ENCODE measurements at places on chromosomes 4 and X.

GRCh38 chr4:100114909-100115308 lies 75.4 kb downstream of the DDIT4L start:
- no peak for DNase-seq

- no peak for DNase-seq
Observed at GRCh38 chr4:55545151-55545550, 1.6 kb downstream of the CLOCK start.

DNA sequence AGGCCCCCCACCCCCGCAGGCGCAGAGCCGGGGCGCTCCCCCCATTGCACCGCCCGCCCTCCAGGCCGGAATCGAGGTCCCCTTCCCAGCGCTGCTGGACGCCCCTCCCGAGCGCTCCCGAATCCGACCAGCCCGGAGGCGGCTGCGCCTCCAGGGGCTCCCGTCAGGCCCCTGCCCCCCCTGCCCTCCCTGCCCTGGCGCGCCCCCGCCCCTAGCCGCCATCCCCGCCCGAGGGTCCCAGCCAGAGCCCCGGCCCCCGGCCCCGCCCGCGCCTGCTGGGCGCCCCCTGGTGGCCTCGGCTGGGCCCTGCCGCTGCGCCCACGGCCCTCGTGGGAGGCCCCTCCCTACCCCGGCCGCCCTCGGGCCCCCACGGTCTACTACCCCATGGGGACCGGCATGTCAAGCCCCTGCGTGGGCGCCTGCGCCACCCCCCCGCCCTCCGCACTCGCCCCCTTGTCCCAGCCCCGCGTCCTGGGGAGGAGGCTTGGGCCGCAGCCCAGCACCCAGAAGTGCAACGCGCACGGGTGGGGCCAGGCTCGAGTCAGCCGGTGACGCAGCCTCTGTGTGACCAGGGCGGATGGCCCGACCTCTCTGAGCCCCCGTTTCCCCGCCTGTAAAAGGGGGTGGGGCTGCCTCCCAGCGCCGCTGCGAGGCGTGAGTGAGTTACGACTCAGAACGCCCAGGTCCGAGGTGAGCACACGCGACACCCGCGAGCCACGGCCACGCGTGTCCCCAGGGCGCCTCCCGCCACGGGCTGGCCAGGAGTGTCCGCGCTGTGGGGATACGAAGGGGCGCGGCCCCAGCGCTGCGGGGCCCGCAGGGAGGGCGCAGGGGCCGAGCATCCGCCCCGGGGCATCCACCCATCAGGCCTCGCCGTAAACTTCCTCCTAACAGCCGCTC lies 104.9 kb downstream of the FAM53A start:
- peak; percentile 4 for DNase-seq

- DNase-seq = no peak
Observed at GRCh38 chr4:23856630-23857029, 33.2 kb downstream of the PPARGC1A start.

GRCh38 chrX:119871245-119871598 lies 311 bp downstream of the RNF113A start:
- DNase-seq = no peak

DNA sequence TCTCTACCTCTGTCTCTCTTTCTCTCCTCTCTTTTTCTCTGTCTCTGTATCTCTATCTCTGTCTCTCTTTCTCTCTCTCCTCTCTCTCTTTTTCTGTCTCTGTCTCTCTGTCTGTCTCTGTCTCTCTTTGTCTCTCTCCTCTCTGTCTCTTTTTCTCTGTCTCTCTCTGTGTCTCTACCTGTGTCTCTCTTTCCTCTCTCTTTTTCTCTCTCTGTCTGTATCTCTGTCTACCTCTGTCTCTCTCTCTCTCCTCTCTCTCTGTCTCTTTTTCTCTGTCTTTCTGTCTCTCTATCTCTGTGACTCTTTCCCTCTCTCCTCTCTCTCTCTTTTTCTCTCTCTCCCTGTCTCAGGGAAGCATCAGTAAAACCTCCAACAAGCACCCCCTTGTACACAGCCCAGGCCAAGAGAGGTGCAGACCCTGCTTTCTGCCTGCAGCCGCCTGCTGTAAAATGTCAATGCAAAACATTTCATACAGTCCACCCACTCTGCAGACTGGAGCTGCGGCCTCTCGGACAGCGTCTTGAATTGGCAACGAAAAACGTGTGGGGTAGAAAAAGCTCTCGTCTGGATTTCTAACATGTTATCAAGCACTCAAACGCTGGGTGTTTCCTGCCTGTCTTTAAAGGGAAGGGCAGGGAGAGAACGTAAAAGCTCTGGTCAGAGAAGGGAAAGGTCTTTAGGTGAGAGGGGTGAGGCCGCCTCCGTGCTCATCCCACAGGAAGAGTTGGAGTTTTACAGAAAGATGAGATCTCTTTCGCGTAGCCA lies 3.7 kb upstream of the SHOX start:
- DNase-seq = no peak

- DNase-seq = no peak
Observed at GRCh38 chrX:118286066-118286762, 59.7 kb upstream of the WDR44 start.

- DNase-seq = no peak
Observed at GRCh38 chr4:87366521-87367162, 24.3 kb downstream of the HSD17B11 start.

GRCh38 chr4:1018147-1019020 lies 7.0 kb downstream of the FGFRL1 start:
- DNase-seq = no peak

DNA sequence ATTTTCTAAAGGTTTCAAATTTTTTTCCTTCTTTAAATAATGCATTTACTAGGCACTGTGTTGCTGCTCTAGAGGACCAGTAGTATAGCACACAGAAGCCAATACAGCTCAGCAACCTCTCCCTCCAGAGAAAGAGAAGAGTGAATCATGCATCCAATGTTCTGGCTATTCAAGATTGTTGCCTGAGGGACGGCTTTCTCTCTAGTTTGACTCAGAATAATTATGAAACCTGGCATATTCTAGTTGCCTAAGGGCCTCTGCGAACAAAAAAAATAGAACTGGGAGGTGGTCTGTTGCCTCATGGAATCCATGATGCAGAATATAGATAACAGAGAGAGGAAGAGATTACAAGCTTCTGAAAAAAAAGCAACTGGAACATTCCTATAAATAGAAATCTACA lies 1233.3 kb upstream of the PABPC4L start:
- no peak for DNase-seq

GRCh38 chr4:107183155-107183774 lies 147.2 kb upstream of the DKK2 start:
- peak; percentile 34 for DNase-seq

DNA sequence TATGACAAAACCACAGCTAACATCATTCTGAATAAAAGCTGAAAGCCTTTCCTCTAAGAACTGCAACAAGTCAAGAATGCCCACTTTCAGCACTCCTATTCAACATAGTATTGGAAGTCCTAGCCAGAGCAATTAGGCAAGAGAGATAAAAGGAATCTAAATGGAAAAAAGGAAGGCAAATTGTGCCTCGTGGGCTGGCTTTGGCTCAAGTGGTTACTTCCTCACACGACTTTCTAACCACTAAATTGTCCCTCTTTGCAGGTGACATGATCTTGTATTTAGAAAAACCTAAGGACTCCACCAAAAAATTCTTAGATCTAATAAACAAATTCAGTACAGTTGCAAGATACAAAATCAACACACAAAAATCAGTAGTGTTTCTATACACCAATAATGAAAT lies 57.2 kb downstream of the SCML2 start:
- no peak for DNase-seq

GRCh38 chrX:45876206-45876605 lies 669.0 kb downstream of the ZNF674 start:
- DNase-seq = no peak

GRCh38 chrX:101217689-101218088 lies 1.9 kb upstream of the DRP2 start:
- no peak for DNase-seq

DNA sequence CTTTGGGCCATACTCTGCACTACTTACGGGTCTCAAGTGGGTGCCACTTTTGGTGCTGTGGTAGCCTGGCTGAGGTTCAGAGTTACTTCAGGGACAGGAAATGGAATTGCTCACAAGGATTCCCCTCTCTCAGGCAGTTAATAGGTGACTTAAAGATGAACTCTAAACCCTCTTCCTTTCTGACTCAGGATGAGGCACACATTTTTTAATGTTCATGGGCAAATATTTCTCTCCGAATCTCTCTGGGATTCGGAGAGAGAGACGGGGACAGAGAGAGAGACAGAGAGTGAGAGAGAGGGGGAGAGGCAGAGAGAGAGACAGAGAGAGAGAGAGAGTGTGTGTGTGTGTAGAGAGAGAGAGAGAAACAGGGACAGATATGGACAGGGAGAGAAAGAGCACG lies 79.8 kb downstream of the NYX start:
- DNase-seq = no peak

GRCh38 chr4:39054497-39054896 lies 7.5 kb upstream of the KLHL5 start:
- no peak for DNase-seq

GRCh38 chr4:38009949-38010348 lies 49.8 kb downstream of the PTTG2 start:
- no peak for DNase-seq

- DNase-seq = no peak
Observed at GRCh38 chr4:105451346-105451745, 22.5 kb downstream of the PPA2 start.

- peak; percentile 1 for DNase-seq
Observed at GRCh38 chr4:115537387-115537786, 424.0 kb upstream of the NDST4 start.

DNA sequence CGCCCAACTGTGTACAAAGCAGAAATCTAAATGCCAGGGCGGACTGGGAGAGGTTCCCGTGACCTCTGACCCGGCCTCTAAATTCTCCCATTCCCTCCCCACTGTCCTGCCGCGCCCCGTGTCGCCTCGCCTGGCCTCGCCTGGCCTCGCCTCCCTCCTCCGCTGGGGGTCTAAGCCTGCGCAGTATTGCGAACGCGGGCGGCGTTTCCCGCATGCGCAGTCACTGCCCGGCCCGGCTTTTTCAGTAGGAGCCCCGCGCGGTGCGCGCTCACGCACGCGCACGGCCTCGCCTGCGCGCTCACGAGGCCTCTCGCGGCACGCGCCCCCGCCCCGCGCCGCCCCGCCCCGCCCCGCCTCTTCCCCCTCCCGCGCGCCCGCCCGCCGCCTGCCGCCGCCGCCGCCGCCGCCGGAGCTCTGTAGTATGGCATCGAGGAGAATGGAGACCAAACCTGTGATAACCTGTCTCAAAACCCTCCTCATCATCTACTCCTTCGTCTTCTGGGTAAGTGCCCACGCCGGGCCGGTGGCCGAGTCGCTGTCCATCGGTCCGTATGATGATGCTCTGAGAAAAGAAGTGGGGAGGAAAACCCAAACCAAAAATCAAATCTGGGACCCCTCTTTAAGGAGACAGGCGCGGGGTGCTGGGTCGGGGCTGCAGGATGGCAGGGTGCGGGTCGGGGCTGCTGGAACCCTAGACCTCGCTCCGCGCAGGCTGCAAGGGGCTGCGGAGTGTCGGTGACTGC lies at the start of gene TSPAN7:
Gene TSPAN7 (plus strand): TSS at position 417 of the 743 bp plus-strand sequence. CDS start 5 bp downstream, at position 422.
- DNase-seq = peak; percentile 20

DNA sequence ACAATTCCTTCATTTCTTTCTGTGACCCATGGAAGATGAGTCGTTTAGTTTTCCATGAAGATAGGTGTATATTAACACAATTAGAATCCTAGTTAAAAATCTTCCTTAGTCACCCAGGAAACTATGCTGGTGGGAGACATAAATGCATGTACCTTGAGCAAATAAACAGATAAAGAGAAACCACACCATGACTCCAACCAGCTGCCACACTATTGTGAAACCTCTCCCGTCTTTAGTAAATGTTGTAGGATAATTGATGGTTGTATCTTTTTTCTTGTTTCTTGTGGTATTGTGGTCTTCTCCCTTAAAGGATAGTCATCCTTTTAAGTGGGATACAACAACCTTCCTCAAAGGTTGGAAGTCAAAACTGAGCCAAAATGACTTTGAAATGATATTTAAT lies 103.8 kb upstream of the LEF1 start:
- DNase-seq = peak; percentile 16

GRCh38 chrX:23756165-23756564 lies 13.1 kb upstream of the ACOT9 start:
- DNase-seq = no peak

GRCh38 chr4:22240814-22241213 lies 275.1 kb downstream of the ADGRA3 start:
- DNase-seq = no peak

GRCh38 chr4:113371111-113371510 lies 321.7 kb downstream of the ANK2 start:
- no peak for DNase-seq

DNA sequence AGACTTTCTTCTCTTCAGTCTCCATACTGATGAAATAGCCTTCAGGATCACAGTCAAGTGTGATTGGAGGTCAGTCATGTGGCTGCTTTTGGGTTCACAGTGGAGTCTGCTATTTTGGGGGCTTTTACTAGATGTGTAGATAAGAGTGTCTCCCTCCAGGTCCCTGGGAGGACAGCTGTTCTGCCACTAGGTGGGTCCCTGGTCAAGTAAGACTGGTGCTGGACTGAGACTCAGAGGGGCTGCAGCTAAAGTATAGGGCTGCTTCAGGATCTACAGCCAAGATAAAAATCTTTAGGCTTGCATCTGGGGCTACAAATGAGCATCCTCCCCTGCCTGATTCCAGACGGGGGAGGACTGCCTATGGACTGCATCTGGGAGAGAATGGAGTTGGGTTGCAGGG lies 200.7 kb upstream of the ANKRD50 start:
- no peak for DNase-seq

DNA sequence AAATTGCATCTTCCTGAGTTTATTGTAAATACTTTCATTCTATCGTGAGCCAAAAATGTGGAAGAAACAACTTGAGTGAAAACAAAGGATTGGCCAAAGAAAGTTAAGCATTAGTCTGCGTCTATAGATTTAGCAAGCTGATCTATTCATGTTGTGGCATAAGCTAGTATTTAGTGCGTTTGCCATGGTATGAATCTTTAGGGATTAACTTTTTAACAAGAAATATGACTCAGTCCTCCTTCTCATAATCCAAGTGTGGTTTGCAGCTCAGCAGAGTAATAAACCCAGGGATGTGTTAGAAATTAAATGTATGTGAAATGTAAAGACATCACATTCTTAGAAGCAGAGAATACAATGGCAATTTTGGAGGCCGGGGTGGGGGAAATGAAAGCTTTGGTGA lies 1110.9 kb downstream of the NLGN4X start:
- peak; percentile 23 for DNase-seq

DNA sequence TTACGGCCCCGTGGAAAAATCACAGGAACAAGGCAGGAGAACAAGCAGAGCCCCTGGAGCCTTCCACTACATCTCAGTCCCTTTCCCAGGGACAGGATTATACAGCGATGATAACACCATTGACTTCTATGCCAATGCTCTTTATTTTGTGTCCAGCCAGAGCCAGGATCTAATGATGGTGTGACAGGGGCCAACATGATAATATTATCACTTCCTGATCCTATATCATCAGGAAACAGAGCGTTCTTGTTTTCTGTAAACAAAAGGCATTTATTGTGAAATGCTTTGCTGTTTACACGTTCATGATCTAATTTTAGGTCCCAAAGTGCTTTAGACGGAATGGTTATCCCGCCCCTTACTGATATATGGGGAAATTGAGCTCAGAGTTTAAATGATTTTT lies 12.8 kb downstream of the TMPRSS11E start:
- no peak for DNase-seq

DNA sequence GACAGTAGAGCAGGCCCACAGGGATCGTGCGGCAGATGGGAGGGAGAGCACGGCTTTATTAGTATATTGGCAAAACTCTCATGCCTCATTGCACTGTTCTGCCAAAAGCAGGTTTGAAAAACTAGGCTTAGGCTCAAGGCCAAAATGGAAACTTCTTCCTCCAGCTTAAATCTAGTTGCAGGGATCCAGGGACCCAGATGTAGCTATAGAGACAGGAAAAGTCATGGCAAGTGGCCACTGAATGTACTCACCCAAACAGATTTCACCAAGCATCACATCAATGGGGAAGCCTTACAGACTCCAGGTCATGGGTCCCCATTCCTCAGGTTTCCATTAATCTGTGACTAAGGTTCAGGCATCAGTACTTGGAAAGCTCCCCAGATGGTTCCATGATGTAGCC lies 149.2 kb downstream of the STK32B start:
- DNase-seq = no peak

Data from fibroblast of skin of left quadriceps (primary cell).